ENCODE measurements at places on chromosomes 11 and 22. TPM values are rescaled to one million over a fixed set of nuclear protein-coding genes. Genes with fewer than 3 reads are reported as not detected.

RBM4B gene
- total RNA-seq = 18.4 TPM

PELI3 gene
- total RNA-seq = 14.6 TPM

YPEL4 gene
- total RNA-seq = 0.64 TPM

MYO18B gene
- 6.0 TPM for total RNA-seq

CD6 gene
- total RNA-seq = 308 TPM

SLC35E4 gene
- 8.3 TPM for total RNA-seq

SLC6A5 gene
- total RNA-seq = not detected

NFAM1 gene
- 0.21 TPM for total RNA-seq

DDTL gene
- 4.8 TPM for total RNA-seq

NNMT gene
- not detected for total RNA-seq

C22orf31 gene
- total RNA-seq = not detected

FOLR2 gene
- not detected for total RNA-seq

BTBD18 gene
- not detected for total RNA-seq

KDM4E gene
- total RNA-seq = not detected

CTSW gene
- 10.3 TPM for total RNA-seq

SLC22A25 gene
- not detected for total RNA-seq

CCDC15 gene
- 3.6 TPM for total RNA-seq

SOX6 gene
- 0.34 TPM for total RNA-seq

ACCSL gene
- total RNA-seq = not detected

OSBP2 gene
- 2.1 TPM for total RNA-seq

FIBIN gene
- total RNA-seq = not detected

TNNI2 gene
- total RNA-seq = 0.27 TPM

OR6T1 gene
- not detected for total RNA-seq

TPBGL gene
- 0.25 TPM for total RNA-seq

DNAJB7 gene
- total RNA-seq = not detected

TRIM6 gene
- total RNA-seq = 0.87 TPM

SNU13 gene
- 270 TPM for total RNA-seq

TENM4 gene
- total RNA-seq = not detected

OR52E8 gene
- not detected for total RNA-seq

DDI1 gene
- not detected for total RNA-seq

OR52E2 gene
- total RNA-seq = not detected

LRRC10B gene
- 0.07 TPM for total RNA-seq

NAALADL1 gene
- 11.9 TPM for total RNA-seq

CRYBB3 gene
- 0.23 TPM for total RNA-seq

DGCR6L gene
- 29.0 TPM for total RNA-seq

DDB1 gene
- 260 TPM for total RNA-seq

TSPAN18 gene
- total RNA-seq = 1.1 TPM

MOGAT2 gene
- not detected for total RNA-seq

CNIH2 gene
- 1.5 TPM for total RNA-seq

CCDC81 gene
- total RNA-seq = 1.5 TPM

LARGE2 gene
- total RNA-seq = 0.30 TPM

PIH1D2 gene
- 0.46 TPM for total RNA-seq

KRTAP5-9 gene
- not detected for total RNA-seq

SLC37A2 gene
- 0.44 TPM for total RNA-seq

ROBO4 gene
- not detected for total RNA-seq

LRRC32 gene
- 26.5 TPM for total RNA-seq

SCGB1D2 gene
- total RNA-seq = not detected

SIDT2 gene
- 27.1 TPM for total RNA-seq

CNGA4 gene
- not detected for total RNA-seq

SMIM35 gene
- 1.7 TPM for total RNA-seq

FZD4 gene
- total RNA-seq = 0.16 TPM

MS4A7 gene
- total RNA-seq = not detected

OR4C3 gene
- total RNA-seq = not detected

ZDHHC5 gene
- total RNA-seq = 69.9 TPM
